ENCODE measurements at places on chromosomes 4 and X.

DNA sequence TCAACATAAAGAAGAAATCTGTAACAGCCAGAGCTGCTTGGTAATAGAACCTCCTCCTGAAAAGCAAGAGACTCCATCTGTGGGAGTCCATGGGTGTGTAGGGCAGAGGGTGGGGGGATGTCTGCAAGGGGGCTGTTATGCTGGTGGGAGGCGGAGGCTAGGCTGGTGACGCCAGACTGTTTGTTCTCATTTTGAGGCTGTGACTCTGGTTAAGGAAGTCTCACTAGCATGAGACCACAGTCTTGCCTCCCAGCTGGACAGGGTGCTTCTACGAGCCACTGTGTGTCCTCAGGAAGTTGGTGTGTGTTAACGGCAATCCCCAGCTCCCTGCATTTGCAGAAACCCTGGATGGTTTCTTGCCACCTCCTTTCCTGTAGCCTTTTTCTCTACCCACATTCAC, 79.8 kb downstream of the NSUN7 start:
- no peak for DNase-seq

DNA sequence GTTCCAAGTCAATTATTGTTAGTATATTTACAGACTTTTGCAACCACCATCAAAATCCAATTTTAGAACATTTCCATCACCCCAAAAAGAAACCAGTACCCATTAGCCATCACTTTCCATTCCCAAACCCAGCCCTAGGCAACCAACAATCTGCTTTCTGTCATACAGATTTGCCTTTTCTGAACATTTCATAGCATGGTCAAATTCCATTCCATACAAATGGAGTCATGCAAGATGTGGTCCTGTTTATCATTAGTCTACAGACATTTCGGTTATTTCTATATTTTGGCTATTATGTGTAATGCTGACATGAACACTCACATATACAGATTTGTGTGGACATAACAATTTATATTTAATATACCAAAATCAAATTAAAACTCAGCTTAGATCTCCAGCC, 508.7 kb downstream of the ZNF674 start:
- DNase-seq, result no peak

GRCh38 chr4:111519683-111520082, 625.6 kb upstream of the FAM241A start:
- no peak for DNase-seq

GRCh38 chr4:148717988-148718387, 275.8 kb upstream of the NR3C2 start:
- DNase-seq, result no peak

GRCh38 chrX:153649178-153649914, 2.3 kb downstream of the DUSP9 start:
- no peak for DNase-seq
